ENCODE measurements at places on chromosomes 3 and 15.
A peak's percentile ranks its signal among the peaks of the same experiment; 100 is the strongest.

DNA sequence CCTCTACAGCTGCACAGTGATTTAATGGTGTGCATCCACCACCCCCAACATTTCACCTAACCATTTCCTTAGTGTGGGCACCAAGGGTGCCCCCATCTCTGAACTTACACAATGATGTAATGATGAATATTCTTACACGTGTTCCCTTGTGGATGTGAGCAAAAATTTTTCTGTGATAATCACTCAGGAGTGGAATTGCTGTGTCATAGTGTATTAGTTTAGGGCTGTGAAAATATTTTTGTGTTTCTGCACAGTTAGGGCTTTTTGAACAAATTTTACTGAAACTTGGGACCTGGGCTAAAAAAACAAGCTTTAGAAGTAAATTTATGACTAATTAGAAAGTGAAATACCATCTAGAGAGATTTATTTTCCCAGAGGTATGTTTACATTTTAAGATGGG, 134.5 kb upstream of the CCNL1 start:
- DNase-seq: no peak

GRCh38 chr3:30770387-30770786, 124.1 kb downstream of the GADL1 start:
- DNase-seq: no peak

DNA sequence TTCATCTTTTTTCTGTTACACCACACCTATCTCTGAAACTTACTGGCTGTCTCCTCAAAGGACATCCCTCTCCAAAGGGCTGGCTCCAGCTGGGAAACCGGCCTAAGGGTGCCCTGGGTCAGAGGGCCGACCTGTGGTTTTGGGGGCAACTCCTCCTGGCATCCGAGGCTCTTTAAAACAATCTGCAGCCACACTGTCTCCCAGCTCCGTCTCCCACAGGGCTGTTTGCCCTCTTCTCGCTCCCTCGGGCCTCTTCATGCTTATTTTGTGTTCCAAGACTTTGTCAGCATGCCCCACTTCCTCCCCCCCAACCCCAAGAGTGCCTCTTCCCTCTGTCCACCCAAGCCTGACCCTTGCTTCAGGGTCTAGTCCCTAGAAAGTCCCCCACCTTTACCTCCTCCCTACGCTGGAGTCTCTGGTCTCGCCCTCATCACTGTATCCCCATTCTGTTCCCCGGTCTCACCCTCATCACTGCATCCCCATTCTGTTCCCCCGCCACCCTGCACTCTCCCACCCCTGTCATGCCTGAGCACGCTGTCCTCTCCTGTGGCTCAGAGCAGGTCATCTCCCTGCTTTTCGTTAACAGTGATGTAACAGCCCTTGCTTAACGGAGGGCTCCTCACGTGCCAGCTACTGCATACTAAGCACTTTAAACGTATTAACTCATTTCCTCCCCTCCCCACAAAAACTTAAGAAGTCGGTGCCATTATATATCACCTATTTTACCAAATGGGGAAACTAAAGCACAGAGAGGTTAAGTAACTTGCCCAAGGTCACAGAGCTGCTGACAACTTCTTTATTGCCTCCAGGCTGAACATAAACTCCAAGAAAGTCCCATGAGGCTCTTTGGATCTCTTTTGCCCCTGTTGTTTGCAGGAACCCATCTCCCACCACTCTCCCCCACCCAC, 1.1 kb upstream of the CSK start:
- no peak for DNase-seq

- DNase-seq: no peak
These were observed 269.6 kb upstream of the ST8SIA2 start for GRCh38 chr15:92123962-92124656.

GRCh38 chr3:67048067-67048714, 50.1 kb downstream of the KBTBD8 start:
- no peak for DNase-seq

GRCh38 chr3:49616491-49616941, 57.6 kb upstream of the APEH start:
- DNase-seq: no peak

- no peak for DNase-seq
These were observed 5.6 kb downstream of the SPSB4 start for GRCh38 chr3:141056751-141057171.

DNA sequence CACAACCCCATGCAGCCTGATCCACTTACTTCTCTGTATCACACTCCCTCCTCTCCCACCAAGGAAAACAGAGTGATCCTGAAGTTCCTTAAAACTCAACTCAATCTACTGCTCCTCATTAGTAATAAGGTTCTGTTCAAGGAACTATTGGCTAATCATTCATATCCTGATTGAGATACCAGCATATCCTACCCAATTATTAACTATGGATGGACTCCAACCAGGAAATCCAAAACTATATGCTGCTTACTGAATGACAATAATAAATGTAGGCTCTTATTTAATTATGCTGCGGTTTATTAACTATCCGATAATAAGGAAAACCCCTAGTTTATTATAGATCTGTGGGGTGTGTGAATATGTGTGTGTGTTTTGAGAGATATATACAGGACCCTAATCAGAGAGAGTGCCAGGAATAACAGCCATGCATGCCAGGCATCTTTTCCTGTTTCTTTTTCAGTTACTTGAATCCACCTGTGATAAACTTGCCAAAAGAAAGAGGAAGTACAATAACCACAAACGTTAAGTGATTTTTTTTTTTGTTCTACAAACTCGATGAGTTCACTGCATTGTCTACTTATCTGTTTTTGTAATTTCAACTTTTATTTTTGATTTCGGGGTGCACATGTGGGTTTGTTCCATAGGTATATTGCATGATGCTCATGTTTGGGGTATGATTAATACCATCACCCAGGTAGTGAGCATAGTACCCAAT, 1031.7 kb upstream of the CFAP20DC start:
- no peak for DNase-seq

- no peak for DNase-seq
These were observed 1062.2 kb upstream of the EPHA6 start for GRCh38 chr3:95752199-95752598.

GRCh38 chr3:192727032-192727847, at the start of gene FGF12:
Gene FGF12 (minus strand): TSS chr3:192727541.
- DNase-seq: peak; percentile 82

GRCh38 chr15:48298914-48299313, 32.3 kb upstream of the DUT start:
- no peak for DNase-seq

DNA sequence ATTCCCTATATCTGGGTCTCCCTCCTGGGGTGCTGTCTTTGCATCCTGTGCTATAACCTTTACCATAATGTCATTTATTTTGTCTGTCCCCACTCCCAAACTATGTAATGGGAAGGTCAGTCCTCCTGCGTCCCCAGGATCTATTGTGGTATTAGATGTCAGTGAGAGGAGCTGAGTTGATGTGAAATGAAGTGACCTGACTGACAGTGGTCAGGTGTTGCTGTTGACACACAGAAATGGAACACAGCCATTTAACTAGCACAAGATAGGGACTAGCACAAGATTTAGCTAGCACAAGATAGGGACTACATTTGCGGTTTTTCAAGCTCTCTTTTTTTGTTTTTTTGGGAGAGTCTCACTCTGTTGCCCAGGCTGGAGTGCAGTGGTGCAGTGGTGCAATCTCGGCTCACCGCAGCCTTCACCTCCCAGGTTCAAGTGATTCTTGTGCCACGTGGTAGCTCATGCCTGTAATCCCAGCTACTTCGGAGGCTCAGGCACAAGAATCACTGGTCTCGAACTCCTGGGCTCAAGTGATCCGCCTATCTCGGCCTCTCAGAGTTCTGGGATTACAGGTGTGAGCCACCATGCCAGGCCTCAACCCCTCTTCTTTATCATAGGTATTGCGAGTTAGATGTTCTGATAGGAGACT, 5.2 kb downstream of the NGRN start:
- no peak for DNase-seq

DNA sequence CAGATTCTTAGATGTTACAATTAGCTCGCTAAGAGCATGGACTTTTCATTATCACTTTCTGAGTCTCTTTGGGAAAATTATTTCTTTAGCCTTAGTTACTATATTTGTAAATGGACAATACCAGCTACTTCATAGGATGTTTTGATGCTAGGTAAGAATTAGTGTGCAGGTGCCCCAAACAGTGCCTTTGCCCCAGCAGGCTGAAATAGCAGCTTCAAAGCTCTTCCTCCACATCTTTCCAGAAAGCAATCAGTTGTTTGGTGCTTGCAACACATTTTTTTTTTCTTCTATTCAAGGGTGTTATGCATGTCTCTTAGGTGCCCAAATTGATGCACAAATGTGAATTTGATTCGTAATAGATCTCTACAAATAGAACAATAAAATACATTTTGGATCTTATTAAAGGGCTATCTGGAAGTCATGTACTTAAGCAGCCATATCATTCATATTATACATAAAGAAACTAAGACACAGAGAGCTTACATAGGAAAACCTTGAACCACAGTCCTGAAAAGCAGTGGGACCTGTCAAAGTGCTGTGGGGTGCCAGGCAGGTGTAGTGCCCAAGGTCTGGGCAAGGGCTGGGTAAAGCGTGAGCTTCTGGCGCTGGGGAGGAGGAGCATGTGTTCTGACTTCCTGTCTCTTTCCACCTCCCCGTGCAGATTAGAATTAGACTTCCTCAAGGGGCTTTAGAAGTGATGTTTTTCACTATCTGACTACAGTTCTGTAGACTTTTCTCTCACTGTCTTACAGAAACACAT, 62.9 kb downstream of the FNDC3B start:
- no peak for DNase-seq

GRCh38 chr3:180871901-180872300, 40.6 kb upstream of the FXR1 start:
- DNase-seq: no peak

DNA sequence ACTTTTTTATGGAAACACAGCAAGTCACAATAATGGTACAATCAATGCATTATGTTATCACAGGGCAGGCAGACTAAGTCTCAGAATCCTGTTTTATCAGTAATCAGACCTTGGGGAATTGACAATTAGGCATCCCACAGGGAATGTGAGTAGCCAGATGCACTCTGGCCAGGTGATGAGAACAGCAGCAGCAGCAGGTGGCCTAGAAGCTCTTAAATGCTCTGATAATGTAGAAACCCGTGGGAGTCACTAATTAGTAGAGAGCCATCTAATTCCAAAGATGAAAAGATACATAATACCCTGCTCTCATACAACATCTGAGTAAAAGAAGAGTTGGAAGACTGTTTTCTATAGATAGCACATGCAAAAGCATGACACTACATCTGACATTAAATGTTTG, 12.6 kb downstream of the CEP152 start:
- DNase-seq: no peak

DNA sequence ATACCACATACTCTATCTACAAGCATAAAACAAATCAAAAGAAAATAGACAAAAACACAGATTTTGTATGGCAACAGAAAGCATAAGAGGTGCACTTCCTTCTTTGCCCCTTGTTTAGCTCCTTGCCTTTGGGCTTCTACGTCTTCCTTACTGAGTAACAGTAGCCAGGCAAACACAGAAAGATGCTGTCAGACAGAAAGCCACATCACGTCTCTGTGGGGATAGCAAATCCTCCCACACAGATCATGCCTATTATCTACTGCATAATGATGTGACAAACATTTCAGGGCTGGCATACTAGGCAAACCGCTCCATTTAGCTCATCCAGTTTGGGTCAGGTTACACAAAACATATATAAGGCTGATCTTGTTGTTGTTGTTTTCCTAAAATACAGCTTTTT, 92.7 kb downstream of the BOC start:
- DNase-seq: no peak

GRCh38 chr3:47291158-47291753, 8.5 kb downstream of the KLHL18 start:
- DNase-seq: no peak

GRCh38 chr3:36312351-36312750, 68.0 kb upstream of the STAC start:
- no peak for DNase-seq

DNA sequence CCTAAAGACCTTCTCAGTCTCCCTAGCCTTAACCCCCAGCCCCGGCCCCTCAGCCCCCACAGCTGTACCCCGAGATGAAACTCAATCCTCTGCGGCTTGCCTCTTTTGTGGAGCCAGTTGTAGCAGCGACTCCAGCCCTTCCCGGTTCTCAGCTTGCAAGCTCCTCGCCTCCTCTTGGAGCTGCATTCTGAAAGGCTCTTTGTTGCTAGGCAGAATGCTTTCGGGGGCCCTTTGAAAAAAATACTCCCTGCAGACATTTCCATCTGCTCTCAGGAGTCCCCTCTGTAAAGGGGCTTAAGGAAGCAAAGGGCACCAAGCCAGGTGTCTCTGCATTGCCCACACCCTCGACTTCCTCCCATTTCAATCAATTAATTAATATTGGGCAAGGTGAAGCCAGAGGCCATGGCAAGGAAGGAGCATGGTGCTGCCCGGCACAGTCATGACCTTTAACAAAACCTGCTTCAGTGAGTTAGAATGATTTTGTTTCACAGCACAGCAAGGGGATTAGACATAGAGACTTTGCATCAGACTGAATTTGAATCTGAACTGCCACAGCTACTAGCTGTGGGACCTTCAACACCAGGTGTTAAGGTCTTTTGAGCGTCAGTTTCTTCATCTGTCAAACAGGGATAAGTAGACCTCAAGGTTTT, 65.5 kb downstream of the SRGAP3 start:
- DNase-seq: no peak

DNA sequence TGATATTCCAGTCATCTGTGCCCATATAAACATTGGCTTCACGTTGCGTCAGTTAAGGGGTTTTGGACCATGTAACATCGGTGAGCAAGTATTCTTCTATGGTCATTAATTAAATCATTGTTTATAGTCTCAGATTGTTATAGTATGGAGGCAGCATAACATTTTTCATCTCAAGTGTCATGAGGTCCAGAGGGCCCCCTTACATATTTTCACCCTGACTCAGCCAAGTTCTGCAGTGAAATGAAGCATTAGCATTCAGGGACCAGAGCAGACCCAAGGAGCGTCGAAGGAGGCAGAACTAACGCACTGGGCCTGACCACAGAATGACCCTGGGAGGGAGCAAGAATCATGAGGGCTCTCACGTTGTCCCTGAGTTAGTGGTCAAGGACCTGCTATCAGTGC, 171.5 kb downstream of the LRTM1 start:
- no peak for DNase-seq

DNA sequence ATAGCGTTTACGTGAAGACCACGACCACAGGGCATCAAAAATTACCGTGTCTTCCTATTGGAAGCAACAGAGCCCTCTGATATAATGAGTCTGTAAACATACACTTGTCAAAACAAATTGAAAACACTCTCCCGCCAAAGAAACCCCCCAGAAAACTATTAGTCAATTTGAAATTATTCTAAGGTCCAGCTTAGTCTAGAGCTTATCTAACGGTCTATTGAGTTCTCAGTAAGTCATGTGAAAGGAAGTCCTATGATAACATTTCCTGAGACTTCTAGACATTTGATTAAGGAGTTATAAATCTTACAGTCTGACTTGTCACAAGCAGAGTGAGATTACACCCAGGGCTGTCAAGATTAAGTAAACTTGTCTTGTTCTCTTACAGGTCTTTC, 356.3 kb downstream of the FOXP1 start:
- no peak for DNase-seq

DNA sequence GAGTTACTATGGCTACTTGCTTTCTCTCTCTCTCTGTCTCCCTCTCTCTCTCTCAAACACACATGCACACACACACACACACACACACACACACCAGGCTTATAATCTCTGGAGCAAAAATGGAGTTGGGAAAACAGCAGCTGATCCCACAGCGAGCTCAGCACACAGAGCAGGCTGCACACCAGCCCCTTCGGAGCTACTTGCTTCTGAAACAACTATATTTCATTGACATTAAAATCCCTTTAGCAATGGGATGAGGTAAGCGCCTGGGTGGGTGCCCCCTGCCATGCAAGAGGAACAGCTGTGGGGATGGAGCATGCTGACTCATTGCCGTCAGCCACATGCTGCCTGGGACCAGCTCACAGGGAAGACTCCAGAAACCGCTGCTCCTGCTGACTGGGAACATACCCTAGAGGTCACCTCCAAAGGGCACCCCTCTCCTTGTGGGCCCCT, 45.7 kb downstream of the B3GNT5 start:
- no peak for DNase-seq

Data from NCI-H510A (cell line).